ENCODE measurements at places on chromosomes 2 and 18.

GRCh38 chr2:191929288-191929687, 82.4 kb upstream of the CAVIN2 start:
- no peak for DNase-seq

DNA sequence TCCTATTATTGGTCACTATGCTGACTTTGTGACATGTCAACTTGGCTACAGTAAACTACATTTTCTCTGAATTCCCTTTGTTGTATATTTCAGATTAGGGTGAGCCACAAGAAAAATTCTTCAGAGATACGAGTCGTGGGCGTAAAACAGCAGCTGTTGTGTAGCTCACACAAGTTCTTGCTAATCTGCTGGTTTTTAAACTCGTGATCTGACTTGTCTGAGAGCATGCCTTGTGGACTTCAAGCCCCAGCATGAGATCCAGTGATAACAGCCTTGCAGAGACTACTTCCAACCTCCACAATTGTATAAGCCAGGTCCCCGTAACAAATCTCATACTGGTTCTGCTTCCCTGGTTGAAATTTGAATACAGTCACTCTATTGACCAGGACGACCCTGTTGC, 259.8 kb upstream of the LYPD1 start:
- DNase-seq: no peak

- DNase-seq: no peak
Observed at GRCh38 chr18:47109720-47110119, 40.6 kb downstream of the HDHD2 start.

DNA sequence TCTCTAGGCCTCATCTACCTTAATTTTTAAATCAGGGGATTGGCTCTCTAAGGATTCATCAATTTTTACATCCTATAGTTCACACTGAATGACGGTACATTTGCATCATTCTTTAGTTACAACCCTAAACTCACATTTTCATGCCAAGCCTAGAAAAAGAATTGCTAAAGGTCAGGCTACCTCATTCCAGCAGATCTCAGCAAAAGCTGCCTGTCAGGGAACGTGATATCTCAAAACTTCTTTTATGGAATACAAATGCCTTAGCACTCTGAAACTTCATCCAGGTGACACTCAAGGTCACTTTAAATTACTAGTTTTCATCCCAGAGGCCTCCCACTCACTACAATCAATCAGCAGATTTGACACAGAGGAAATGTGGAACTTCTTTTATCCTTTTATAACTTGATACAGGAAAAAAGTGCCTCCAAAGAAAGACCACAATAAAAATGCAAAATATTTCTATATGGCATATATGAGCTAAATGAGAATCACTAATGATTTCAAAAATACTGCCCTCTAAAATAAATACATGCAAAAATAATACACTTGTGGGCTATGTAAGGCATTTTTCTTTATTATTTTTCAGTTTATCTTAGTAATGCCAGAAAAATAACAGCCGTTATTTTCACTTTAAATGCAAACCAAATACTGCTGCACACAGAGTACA, 91.5 kb downstream of the ARHGEF33 start:
- DNase-seq: no peak

DNA sequence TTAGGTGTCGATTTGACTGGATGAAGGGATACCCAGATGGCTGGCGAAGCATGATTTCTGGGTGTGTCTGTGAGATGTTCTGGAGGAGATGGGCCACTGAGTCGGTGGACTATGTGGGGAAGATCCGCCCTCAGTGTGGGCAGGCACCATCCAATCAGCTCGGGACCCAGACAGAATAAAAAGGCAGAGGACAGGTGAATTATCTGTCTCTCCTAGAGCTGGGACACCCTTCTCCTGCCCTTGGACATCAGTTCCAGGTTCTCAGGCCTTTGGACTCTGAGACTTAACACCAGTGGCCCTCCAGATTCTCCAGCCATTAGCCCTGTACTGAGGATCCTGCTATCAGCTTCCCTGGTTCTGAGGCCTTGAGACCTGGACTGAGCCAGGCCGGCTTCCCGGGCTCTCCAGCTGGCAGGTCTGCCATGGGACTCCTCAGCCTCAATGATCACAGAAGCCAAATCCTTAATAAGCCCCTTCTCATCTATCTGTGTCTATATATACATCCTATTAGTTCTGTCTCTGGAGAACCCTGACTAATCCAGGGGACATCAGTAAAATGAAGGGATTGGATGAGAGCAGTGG, 11.7 kb downstream of the PROC start:
- DNase-seq: no peak

DNA sequence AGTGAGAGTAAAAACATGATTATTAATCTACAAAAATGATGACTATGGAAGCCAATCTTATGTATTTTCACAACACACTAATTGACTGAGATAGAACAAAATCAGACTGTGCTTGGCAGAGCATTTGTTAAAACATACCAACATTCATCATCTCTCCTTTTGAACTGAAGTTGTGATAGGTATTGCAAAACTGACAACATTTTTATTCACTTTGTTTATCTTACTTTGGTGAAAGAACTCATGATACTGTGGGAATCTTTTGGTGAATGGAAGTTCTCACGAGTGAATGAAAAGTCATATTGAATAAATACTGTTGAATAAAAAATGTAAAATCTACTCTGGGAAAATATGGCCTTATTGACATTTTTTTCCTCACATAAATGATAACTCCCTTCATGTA, 1430.2 kb upstream of the PIK3C3 start:
- DNase-seq: no peak

DNA sequence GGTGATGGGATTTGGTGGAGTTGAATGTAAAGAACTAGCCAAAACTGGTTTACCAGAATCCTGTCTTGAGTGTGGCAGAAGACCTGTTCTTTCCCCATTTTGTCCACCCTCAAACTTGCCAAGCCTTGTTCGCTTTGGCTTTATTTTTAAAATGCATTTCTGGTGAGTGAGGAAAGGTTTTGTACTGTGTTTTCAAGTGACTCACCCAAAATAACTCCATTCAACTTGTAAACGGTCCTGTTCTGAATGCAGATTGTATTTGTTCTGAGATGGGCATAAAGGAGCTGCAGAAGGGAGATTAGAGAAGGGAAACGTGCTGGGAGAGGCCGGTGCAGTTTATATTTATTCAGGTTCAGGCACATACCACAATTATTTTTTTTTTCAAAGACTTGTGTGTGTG, 5.3 kb upstream of the ITPRID2 start:
- DNase-seq: no peak

- DNase-seq: no peak
Observed at GRCh38 chr2:69167469-69167822, 154.5 kb downstream of the ANTXR1 start.

DNA sequence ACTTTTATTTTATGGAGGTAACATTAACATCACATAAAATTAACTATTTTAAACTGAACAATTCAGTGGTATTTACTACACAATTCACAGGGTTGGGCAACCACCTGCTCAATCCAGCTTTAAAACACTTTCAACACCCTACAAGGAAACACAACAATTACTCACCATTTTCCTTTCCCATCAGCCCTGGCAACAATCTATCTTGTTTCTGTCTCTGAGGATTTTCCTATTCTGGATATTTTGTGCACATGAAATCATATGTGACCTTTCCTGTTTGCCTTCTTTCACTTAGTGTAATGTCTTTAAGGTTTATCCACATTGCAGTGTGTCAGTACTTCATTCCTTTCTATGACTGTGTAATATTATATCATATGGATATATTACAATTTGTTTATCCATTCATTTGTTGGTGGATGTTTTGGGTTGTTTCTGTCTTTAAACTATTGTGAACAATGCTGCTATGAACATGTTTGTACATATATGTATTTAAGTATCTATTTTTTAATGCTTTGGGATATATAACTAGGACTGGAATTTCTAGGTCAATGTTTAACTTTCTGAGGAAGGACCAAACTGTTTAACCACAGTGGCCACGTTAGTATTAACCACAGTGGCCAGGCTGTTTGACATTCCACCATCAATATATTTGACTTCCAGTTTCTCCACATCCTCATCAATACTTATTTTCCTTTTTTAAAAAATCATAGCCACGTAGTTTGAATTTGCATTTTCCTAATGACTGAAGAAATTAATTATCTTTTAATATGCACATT, 72.4 kb upstream of the KIF5C start:
- no peak for DNase-seq

DNA sequence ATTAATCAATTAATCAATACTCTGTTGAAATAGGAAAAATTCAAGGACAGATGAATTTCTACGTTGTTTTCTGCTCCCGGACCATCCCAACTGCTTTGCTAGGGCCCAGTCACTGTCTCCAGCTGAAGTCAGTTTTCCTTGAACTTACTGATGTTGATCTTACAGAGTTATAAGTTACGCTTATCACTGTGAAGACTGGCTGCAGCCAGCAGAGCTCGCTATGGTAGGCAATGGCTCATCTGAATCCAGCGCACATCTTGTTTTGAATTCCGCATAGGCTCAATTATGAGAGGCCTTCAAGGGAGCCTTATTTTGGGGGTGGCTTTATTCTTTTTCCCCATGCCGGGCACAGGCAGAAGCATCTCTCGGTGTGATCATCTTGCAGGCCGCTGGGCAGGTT, 2.7 kb downstream of the MC2R start:
- DNase-seq: no peak

GRCh38 chr2:238817382-238817781, 30.5 kb upstream of the TWIST2 start:
- DNase-seq: no peak
